ENCODE measurements at places on chromosomes 16 and 17.

DNA sequence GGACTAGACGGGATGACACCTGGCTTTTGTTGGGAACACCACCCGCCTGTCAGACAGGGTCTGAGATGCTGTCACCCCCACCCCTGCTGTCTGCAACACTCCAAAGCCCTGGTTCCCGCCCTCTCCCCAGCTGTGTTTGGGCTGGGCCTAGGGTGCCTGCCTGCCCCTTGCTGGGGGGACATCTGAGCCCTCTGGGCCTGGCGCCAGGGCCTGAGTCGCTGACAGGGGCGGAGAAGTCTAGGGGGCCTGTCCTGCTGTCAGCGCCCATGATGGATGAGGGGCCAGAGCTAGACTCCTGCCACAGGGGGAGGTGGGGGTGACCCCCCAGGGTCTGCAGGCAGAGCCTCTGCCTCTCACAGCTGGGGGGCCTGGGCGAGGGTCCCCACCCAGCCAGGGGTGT, 7.6 kb upstream of the PKMYT1 start:
- no peak for DNase-seq

DNA sequence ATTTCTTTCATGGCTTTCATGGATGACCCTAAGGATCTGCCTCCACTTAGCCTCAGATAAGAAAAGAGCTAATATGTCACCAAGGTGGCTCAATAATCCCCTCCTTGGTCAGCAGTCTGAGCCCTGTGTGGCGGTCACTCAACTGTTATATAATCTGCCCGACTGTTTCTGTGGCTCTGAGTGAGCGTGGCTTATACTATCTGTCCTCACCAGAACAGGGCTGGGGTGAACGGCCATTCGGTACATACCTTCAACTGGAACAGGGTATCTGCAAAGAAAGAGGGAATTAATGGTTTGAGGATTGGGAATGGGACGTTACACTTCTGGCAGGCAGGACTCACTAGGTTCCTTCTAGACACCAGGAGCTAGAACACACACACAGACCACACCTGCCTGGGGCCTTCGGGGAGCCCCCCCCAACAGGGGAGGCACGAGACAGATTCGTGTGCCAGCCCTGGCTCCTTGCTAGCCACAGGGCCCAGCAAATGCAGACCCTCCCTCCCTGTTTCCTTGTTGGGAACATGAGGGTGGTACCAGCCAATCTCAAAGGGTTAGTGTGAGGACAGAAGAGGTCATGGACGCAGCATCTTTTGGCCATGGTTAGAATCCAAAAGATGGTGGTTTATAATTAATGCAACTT, 3.7 kb downstream of the CHMP1A start:
- no peak for DNase-seq

DNA sequence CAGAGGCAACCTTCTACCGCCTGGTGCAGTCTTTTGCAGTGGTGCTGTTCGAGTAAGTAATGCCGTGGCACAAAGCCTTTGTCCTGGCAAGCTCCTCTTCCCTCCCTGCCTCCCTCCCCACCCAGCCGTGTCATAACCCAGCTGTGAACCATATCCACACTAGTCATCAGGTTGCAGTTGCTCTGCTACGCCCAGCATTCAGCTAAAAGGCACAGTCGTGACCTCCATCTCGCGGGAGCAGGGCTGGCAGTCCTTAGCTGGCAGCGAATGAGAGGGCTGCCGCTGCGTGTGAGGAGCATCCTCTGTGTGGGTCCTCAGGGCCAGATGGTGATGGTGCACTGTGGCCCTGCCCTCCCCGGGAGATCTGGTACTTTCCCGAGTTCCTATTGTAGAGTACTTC, 39.3 kb downstream of the CIBAR2 start:
- no peak for DNase-seq

DNA sequence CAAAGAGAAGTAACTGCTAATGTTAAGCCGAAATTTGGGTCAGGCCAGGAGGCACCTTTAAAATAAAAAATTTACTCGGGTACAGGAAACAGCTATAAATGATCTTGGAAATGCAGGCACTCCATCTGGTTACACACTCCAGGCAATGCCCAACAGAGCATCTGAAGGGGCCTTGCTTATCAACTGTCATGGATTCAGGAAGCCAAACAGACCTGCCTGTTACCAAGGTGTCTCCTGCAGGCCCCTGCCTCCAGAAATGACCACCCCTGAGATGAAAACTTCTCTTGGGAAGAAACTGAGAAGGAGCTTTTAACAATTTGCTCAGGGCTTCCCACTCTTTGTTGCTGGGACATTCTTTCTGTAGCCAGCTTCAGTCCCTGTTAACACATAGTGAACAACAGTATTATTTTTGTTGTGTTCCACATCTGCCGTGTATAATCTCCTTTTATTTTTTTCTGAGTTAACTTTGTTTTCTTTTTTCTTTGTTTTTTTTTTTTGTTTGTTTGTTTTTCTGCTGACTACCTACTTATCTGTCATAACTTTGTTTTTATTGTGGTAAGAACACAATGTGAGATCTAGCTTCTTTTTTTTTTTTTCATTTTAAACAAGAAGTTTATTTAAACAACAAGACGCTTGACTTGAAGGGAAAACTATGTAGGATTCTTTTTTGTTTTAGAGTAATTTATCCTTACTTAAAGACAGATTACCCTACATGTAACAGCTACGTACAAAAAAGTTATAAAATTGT, 18.7 kb upstream of the ATP5MC1 start:
- no peak for DNase-seq

- DNase-seq, result peak; percentile 8
These were observed 7.9 kb upstream of the LLGL1 start for GRCh38 chr17:18217412-18218015.

- no peak for DNase-seq
These were observed 9.4 kb downstream of the GJC1 start for GRCh38 chr17:44820631-44821212.

GRCh38 chr17:29982991-29983653, 41.7 kb downstream of the EFCAB5 start:
- DNase-seq, result no peak

- DNase-seq, result no peak
These were observed 7.3 kb upstream of the TRPV2 start for GRCh38 chr17:16407911-16408588.

GRCh38 chr16:58264961-58265479, 29.8 kb downstream of the PRSS54 start:
- DNase-seq, result peak; percentile 7

- DNase-seq, result no peak
These were observed 2.3 kb downstream of the MRC2 start for GRCh38 chr17:62629556-62630364.

DNA sequence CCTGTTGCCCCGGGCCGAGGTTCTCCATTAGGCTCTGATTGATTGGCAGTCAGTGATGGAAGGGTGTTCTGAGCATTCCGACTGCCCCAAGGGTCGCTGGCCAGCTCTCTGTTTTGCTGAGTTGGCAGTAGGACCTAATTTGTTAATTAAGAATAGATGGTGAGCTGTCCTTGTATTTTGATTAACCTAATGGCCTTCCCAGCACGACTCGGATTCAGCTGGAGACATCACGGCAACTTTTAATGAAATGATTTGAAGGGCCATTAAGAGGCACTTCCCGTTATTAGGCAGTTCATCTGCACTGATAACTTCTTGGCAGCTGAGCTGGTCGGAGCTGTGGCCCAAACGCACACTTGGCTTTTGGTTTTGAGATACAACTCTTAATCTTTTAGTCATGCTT, 74.2 kb downstream of the HAPSTR1 start:
- no peak for DNase-seq

DNA sequence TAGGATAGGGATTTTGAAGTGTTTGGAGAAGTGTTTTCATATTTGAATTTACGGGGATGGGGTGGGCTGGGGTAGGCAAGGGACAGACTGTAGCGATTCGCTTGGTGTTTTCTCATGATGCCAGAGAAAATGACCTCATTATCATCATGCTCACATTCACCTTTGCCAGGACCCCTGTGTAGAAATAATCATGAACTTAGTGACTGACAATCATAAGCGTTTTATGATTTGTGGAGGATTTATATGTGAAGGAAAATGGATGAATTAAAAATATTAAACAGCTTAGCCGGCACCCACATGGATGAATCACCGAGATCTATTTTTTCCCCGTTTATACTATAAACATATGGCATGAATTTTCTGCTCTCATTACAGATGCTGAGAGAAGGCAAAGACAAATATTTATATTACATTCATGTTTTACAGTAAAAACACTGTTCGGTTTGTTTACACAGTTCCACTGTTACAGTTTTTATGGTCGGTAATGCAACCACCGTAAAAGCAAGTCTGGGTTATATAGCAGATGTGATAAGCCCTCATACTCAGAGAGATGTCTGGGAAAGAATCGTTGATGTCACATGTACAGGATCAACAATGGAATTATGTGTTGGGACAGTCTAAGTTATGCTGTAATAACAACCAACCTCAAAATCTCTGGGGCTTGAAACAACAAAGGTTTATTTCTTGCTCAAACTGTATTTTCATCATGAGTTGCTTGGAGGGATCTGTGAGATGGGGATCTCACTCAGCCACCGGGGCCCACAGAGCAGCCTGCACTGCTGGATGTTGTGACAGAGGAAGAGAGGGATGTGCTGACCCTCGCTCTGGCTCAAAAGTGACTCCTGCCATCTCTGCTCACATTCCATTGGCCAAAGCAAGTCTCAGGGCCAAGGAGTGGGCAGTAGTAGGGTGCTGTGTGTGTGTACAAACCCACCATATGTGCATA, 85.1 kb downstream of the WWOX start:
- no peak for DNase-seq

DNA sequence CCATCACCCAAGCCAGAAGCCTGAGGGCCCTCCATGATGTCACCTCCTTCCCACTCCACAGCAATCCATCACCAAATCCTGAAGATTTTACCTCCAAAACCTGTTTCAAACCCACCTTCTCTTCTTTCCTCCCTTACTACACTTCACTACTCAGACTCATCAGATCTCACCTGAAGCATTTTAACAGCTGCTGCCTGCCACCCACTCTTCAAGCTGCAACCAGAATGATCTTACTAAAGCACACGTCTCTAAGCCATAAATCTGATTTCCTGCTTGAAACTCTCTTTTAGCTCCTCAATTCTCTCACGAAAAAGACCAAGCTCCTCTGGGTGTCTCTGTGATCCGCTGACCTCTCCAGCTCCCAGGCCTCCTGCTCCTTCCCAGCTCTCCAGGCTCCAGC, 46.5 kb downstream of the CDK5R1 start:
- DNase-seq, result no peak

- peak; percentile 20 for DNase-seq
These were observed 14.4 kb downstream of the CDIPT start for GRCh38 chr16:29848420-29849297.

Measured in Kasumi-1 (cell line).